ENCODE measurements at places on chromosomes 16 and 17.

DNA sequence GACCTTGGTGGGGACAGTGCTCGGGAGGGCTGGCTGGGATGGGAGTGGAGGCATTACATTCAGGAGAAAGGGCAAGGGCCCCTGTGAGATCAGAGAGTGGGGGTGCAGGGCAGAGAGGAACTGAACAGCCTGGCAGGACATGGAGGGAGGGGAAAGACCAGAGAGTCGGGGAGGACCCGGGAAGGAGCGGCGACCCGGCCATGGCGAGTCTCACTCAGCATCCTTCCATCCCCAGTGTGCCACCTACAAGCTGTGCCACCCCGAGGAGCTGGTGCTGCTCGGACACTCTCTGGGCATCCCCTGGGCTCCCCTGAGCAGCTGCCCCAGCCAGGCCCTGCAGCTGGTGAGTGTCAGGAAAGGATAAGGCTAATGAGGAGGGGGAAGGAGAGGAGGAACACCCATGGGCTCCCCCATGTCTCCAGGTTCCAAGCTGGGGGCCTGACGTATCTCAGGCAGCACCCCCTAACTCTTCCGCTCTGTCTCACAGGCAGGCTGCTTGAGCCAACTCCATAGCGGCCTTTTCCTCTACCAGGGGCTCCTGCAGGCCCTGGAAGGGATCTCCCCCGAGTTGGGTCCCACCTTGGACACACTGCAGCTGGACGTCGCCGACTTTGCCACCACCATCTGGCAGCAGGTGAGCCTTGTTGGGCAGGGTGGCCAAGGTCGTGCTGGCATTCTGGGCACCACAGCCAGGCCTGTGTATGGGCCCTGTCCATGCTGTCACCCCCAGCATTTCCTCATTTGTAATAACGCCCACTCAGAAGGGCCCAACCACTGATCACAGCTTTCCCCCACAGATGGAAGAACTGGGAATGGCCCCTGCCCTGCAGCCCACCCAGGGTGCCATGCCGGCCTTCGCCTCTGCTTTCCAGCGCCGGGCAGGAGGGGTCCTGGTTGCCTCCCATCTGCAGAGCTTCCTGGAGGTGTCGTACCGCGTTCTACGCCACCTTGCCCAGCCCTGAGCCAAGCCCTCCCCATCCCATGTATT is 1.1 kb downstream of the CSF3 start:
- no peak for DNase-seq

GRCh38 chr17:20053361-20053964 is 44.3 kb downstream of the SPECC1 start:
- DNase-seq = no peak

- no peak for DNase-seq
These were observed 81.8 kb upstream of the LHX1 start for GRCh38 chr17:36855459-36855858.

- DNase-seq = no peak
These were observed 7.1 kb upstream of the BAHCC1 start for GRCh38 chr17:81388091-81388611.

- DNase-seq = peak; percentile 21
These were observed 4.7 kb downstream of the COQ7 start for GRCh38 chr16:19071811-19072777.

GRCh38 chr16:51151435-51151960 is 428 bp upstream of the SALL1 start:
- DNase-seq = no peak

GRCh38 chr17:57880086-57880456 is 30.2 kb upstream of the MRPS23 start:
- DNase-seq = no peak

- DNase-seq = peak; percentile 56
These were observed at the start of gene SARM1 for GRCh38 chr17:28371245-28372202. Gene SARM1, plus strand, starts transcription at chr17:28371694. Its CDS starts 339 bp downstream, at chr17:28372033.

DNA sequence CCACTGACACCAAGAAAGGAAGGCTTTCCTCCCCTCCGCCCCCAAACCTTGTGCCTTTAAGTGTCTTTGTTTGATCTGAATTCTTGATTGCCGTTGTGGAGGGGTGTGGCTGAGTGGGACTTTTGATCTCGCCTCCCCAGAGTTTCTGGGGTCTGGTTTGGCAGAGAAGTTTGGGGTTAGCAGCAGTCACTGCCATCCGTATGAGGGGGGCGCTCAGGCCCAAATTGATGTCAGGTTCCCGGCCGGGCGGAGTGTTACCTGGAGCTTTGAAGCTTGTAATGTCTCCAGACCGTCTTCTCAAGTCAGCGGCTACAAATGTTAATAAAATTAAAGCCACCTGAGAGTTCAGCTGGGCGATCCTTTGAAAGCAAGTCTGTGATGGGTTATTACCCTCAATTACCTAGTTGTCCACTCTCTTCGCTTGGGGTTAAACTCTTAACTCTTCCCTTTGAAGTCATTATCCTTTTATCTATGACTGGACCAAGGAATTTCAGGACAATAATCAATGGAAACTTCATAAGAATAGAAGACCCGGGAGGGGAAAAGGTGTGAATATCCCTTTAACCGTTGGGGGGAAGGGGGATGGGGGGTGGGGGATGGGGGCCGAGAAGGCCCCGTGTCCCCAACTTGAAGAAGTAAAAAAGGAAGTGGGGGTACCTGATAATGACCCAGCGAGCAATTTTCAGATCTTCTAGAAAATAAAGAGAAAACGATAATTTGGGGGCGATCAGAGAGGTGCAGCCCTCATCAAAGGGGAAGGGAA is 31.8 kb upstream of the AXIN2 start:
- DNase-seq = no peak

DNA sequence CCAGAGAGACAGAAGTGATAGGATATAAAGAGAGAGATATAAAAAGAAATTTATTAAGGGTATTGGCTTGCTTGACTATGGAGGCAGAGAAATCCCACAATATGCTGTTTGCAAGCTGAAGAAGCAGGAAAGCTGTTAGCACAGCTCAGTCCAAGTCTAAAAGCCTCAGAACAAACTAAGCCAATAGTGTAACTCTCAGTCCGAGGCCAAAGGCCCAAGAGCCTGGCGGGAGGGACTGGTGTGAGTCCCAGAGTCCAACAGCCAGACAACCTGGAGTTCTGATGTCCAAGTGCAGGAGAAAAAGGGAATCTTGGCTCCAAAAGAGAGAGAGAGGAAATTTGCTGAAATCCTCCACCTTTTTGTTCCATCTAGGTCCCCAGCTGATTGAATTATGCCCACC is 30.3 kb upstream of the NACA2 start:
- DNase-seq = no peak

GRCh38 chr16:13377143-13377542 is 475.7 kb downstream of the SHISA9 start:
- DNase-seq = no peak

DNA sequence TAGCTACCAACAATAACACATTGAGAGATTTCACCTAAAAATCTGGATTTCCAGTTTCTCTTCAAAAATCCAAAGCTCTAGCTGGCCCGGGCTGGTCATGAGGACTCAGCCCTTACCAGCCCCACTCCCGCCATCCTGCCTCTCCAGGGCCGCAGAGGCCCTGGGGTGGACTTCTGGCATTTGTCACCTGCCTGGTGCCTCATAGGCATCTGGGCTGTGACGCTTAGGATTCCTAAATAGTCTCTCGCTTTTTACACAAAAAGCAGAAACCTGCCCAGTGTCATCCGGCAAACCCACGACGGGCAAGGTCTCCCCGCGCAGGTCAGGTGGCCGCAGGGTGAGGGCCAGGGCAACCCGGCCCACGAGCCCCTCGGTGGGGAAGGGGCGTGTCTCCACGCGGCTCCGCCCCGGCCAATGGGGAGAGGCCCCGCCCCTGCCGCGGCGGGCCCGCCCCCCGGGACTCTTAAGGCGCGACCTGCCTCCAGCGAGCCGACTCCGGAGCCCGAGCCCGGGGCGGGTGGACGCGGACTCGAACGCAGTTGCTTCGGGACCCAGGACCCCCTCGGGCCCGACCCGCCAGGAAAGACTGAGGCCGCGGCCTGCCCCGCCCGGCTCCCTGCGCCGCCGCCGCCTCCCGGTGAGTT is at the start of gene VASN:
VASN (plus strand) TSS at position 492 of the 644 bp plus-strand sequence. CDS start 9,030 bp downstream, outside the sequence.
- peak; percentile 73 for DNase-seq

DNA sequence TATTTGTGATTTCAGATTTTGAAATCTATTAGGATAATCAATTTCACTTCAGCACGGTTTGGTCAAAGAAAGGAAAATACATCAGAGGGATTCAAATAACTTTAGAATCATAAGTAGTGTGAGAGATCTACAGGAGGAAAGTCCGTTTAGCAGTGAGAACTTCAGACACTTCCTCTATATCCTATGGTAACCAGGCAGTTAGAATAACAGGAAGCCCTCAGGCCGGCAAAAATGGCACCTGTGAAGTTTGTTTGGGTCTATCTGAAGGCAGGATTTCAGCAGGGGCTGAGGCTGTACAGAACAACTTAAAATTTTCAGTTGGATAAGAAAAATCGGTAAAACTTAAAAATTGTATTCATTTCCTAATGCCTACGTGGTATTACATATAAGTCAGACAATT is 24.9 kb downstream of the KCNJ16 start:
- no peak for DNase-seq

GRCh38 chr16:8138666-8139065 is 451.6 kb downstream of the TMEM114 start:
- no peak for DNase-seq
